ENCODE measurements at places on chromosomes 2 and 18.
A peak's percentile ranks its signal among the peaks of the same experiment; 100 is the strongest.

DNA sequence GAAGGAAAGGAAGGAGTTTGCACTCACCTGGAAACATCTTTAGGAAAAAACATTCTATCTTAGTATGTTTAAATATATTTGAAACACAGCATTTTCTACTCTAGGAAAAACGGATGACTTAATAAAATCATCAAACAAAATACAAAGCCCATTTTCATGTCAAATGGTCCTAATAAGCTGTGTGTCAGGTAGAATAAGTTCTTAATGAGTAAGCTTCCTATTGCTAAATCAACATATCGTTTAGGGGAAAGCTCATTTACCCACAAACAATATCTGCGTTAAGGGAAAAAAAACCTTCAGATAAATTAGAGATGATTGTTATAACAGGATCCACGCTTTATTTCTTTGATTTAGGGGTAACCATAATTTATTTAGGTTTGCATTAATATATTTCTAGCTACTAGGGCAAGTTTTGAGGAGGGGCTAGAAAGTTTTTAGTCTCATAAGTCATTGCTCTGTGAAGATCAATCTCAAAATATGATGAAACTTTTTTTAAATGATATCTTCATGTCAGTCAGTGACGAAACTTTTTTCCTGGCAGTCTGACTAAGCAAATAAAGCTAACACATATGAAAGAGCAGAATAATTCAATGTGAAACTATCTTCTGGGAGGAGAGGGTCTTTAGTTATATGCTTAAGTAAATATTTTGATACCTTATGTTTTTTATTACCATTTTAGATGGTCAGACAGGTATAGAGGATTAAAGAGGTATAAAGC lies 147.1 kb downstream of the WDSUB1 start:
- no peak for DNase-seq

DNA sequence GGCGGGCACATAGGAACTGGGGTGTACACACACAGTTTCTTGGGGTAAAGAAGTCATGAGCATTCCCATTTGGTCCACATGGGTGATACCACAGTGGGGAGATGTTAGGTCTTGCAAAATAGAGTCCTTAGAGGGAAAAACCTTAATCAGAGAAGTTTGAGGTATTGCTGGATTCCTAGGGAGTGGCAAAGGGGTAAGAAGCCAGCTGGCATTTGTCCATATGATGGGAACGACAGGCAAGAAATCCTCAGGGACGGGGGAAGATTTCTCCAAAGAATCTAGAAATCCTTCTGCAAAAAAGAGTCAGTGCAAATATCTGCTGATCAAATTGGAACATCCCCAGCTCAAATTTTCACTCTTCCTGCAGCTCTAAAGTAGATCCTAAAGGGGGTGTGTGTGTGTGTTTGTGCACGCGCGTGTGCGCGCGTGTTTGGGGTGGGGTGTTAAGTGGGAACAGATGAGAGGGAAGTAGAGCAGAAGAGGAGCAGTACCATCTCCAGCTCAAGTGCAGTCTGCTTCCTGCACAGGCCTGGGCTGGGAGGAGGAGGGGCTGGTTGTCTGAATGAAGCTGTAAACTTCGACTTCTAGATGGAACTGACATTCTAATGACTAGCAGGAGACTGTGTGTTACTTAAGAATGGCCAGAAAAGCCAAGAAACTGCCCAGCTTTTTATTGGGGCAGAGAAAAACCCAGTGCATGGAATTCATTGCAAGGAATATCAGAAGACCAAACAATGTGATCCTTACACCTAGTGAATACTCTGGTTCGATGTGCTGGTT lies 168.0 kb downstream of the SPP2 start:
- peak; percentile 4 for DNase-seq

- no peak for DNase-seq
Measured at GRCh38 chr2:44940049-44940494, 1.4 kb upstream of the SIX3 start.

GRCh38 chr18:21064347-21064746 lies 47.3 kb downstream of the ROCK1 start:
- DNase-seq = no peak

GRCh38 chr18:63119647-63120046 lies 199.9 kb downstream of the BCL2 start:
- no peak for DNase-seq

DNA sequence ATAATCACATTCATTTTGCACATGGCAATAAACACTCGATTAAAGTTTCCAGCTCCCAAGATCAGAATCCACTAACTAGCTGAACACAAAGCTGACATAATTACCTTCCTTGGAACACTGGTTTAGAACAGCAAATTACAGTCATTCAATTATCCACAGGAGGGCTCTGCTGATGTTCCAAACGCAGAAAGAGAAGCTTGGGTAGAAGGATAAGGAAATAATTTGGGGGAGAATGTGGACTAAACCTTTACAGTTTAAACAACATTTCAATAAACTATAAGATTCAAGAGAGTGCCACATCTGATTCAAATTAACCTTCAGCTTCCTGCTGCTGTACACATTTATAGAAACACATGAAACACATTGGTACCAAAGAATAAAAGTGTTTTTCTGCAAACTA lies 67.8 kb upstream of the ARL4C start:
- DNase-seq = no peak

DNA sequence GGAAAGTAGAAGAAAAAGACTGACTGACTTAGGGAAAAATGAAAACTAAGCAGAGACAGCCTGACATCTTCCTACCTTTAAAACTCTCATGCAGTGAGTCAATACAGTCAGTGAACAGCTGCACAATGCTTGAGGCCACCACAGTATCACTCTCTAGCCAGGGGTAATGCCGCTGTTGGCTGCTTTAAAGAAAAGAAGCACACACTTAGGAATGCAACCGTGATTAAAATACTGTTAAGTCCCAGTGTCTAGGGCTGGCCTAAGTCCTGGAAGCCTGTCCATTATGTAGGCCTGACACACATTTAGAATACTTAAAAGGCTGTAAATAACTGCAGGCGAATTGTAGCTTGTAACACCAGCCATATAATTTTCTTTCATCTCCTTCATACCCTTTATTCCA lies 50.7 kb downstream of the SIGLEC15 start:
- DNase-seq = no peak

GRCh38 chr2:9554921-9555296 lies 721 bp downstream of the ADAM17 start:
- DNase-seq = peak; percentile 40

DNA sequence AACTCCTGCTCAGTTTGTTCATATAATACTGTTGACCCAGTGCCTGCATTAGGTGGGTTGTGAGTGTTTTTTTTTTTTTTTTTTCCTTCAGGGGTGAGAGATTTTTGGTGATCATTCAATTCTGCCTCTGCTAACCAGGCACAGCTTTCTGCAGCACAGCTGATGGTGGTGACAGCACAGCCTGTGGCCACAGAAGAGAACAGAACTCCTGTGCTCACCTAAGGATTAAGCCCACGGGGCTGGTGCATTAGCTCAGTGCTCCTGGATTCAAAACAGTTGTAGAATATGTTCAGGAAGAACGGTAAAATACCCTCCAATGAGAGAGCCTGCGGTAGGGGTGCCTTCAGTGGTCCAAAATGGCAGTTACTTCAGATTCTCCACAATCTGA lies 42.0 kb downstream of the PKP4 start:
- DNase-seq = no peak

- DNase-seq = no peak
Measured at GRCh38 chr18:2240311-2240705, 331.0 kb downstream of the METTL4 start.

DNA sequence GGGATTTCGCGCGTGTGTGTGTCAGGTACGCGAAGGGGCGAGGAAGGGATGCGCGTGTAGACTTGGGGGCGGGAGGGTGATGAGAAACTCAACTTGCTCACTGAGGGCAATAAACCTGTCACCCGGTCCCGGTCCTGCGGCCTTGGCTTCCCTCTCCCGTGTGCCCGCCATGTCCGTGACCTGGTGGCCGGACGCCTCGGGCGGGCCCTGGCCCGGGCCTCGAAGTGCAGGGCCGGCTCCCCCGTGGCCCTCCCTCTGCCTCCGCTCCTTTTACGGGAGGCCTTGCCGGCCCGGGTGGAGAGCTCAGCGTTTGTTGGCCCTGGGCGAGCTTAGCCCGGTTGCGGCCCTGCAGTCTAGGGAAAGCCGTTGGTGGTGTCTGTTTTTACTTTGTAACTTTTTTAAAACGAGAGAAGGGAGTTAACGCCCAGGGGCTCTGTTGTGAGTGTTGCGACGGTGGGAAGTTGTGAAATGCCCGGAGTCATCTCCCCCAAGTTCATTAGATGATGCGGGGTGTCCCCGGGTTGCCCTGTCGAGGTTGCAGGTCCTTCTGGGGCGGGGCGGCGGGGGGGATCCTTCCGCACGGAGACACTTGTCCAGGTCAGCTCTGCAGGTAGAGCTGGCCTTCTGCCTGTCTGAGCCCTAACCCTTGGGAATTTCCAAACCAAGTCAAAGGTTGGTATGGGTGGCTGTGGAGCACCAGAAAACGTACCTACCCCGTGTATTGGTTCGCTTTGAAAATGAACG lies 883 bp downstream of the SMCHD1 start:
- peak; percentile 56 for DNase-seq

DNA sequence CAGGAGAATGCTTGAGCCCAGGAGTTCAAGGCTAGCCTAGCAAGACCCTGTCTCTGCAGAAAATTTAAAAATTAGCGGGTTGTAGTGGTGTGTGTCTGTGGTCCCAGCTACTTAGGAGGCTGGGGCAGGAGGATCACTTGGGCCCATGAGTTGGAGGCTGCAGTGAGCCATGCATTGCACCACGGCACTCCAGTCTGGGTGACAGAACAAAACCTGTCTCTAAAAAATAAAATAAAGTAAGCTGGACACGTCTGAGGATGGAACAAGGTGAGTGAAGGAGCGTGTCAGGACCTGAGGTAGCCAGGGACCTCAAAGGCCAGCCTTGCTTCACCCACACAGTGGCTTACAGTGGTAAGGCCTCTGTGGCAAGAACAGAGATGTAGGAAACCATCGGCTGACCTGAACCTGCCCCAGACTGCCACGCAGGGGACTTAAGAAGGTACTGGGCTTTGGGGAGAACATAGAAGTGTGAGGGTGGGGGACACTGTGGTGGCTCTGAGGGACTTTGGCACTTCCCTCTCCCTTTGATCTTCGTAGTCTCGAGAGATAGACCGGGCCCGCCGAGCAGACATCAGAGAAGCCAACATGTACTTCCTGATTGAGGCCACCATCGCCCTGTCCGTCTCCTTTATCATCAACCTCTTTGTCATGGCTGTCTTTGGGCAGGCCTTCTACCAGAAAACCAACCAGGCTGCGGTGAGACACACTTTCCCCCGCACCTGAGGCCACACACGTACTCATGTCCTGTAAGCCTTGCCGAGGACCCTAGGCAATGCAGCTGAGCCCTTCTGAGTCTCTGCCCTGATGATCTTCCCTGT lies 7.5 kb downstream of the SLC11A1 start:
- DNase-seq = no peak

GRCh38 chr2:156399224-156399949 lies 36.8 kb upstream of the GPD2 start:
- peak; percentile 0 for DNase-seq

DNA sequence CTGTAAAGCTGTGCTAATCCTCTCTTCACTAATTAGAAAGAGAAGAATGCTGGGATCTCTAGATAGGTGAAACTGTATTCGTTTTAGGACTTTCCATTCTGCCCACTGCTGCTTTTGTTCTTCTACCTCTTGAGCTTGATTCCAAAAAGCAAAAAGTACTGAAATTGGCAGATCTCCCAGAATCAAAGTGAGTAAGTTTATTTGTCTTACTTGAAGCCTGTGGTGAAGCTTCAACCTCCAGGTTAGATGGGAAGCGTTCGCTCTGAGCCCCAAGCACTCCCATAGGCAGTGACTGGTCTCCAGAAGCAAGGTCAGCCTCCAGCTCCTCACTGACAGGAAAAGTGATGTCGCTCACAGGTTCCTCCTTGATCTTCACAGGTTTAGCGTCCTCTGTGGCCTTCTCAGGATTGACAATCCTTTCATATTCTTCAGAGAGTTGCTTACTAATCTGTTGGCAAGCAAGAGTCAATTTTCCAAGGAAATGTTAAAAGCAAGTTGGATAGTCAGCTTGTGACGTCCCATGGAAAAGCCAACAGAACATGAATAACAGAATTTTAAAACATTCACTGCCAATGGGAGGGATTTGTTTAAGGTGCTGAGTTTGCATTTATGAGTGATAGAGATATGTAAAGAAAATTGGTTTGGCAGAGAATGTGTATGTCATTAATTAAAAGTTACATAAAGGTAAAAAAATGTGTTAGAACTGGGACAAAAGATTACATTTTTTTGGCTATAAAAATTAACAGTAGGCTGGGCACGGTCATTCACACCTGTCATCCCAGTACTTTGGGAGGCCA lies 8.1 kb downstream of the SUPT7L start:
- no peak for DNase-seq

DNA sequence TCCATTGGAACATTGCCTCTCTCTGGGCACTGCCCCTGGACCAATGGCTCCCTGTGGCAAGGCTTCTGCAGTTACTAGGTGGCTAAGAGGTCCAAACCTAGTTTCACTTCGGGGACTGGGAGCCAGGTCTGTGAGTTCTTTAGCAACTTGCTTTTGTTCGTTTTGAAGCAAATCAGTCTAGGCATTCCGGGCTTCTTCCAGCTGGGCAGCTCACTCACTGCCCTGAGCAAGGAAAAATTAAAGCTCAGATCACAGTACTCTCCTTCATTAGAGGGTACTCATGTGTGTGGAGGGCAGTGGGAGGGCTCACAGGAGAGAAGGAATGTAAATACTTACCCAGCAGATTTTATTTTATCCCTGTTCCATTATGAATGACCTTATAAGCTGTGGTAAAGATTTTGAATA lies 80.3 kb downstream of the SPP2 start:
- no peak for DNase-seq

DNA sequence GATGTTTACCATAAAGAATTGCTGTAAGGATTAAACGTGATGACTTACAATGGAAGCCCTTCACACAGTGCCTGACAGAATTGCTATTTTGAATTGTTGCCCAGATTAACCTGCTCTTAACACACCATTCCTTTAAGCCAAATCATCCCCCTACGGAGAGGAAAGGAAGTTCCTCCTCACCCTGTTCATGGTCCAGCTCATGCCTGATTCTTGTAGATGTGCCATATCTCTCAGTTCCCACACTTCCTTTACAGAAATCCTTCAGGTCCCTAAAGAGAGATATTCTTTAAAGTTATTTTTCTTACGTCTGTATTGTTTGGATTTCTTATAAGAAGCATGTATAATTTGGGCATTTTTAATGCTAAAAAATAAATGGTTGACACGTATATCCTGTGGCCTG lies 127.5 kb upstream of the DAPL1 start:
- no peak for DNase-seq

- no peak for DNase-seq
Measured at GRCh38 chr2:181570833-181571661, 85.9 kb downstream of the CERKL start.

DNA sequence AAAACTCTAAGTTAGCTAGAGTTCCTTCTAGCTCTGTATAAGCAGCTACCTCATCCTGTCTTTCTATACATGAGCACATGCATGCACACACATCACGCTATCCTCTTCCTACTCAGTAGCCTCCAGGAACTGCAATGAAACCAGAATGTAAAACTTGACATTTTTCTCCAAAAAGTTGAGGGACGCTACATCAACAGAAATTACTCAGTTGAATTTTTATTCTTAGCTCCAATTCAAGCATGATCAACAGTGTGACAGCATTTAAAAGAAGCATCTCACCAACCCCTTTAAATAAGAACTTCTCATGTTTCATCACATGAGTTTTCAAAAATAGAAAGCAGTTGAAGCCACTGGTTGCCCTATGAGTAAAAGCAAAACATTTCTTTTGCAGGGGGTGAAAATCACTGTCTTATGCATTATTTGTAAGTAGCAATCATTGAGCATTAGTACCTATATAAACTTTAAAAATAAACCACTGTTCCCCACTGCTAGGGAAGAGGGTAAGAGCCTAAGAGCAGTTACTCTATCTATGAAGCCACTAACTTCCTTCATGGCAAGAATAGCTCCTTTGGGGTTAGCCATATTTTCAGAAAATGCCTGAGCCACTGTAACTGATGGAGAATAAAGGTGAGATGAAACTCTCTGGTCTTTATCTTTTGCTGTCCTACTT lies 77.9 kb upstream of the ARL5A start:
- DNase-seq = no peak
